ENCODE measurements at places on chromosomes 6 and 20.

DNA sequence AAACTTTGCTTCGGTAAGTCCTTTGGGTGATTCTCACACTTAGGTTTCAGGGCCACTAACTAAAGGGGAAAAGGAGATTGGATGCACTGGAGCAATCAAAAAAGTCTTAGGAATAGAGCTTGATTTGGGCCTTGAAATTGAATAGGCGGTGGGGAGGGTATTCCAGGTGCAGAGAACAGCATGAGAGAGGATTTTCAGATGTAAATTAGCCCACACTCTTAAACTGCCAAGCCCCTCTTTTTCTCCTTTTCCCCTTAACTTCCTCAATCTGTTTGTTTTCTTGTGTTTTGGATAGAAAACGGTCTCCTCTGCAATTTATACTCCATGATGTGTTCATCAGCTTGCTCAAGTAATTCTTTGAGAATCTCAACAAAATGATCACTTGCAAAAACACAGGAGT, 62.1 kb upstream of the RIPOR2 start:
- no peak for DNase-seq

DNA sequence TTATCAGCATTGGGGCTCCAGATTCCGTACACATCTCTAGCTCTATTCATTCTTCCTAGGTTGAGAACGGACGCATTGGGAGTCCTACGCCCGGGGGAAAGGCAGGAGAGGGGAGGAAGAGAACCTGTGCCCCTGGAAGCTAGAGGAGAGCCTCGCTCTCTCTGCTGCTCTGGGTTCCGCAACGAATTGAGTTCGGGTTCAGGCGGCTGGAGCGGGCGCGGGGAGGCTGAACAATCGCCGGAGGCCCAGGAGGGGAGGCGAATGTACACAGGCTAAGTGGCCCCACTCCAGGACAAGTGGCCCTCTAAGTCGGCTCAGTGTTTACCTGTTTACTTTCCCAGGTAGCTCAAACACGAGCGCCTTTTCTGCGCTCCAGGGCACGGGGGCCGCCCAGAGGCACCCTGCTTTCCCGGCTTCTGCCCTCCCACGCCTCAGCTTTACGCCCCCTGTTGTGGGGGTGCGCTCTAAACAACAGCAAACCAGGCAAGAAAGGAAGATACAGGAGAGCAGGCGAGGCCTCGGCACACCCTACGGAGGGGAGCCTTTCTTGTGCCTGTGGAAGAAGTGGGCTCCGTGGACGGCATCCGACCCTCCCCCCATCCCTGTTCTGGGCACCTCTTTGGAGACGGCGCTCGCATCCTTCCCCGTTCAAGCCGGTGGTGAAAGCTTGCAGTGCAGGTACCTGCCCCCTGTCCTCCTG, 4.6 kb upstream of the NKX2-2 start:
- no peak for DNase-seq

- no peak for DNase-seq
These were observed 32.0 kb upstream of the POU5F1 start for GRCh38 chr6:31202259-31203166.

DNA sequence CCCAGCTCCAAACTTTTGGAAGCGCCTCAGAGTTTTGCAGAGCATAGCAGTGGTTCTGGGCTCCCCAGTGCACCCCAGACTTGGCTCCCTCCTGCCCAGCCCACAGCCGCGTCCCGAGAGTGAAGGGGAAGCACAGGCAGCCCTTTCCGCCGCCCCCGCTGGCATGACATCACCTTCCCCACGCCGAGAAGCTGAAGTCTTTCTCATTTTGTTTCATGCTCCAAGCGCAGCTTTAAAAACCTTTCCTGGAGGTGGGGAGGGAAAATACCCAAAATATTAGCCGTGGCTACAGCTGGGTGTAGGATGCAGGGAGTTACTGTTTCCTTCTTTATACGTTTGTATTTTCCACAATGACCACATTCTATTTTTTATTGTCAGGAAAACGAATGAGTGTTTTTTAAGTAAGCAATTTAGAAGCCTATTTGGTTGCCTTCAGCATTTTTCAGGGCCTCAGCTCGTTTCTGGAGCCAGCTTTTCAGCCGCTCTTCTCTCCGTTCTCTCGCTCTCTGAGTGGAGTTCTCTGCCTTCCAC, 72.9 kb downstream of the SNX5 start:
- no peak for DNase-seq

DNA sequence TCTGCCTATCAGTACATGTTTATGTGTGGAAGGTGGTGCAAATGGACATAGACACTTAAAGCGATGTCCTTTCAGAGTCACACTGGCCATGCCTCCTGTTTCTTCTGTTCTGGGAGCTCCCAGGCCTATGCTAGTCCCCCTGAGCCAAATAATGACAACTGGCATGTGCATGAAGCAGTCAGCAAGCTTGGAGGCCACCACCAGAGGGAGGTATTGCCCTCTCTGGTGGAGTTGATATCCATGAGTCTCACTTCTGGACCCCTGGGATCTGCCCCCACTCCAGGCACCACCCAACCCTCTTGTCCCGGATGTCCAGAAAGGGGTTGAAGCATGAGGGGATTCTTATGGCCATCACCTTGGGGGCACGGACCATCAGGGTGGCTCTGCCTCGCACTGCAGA, 172.2 kb downstream of the AIG1 start:
- no peak for DNase-seq

DNA sequence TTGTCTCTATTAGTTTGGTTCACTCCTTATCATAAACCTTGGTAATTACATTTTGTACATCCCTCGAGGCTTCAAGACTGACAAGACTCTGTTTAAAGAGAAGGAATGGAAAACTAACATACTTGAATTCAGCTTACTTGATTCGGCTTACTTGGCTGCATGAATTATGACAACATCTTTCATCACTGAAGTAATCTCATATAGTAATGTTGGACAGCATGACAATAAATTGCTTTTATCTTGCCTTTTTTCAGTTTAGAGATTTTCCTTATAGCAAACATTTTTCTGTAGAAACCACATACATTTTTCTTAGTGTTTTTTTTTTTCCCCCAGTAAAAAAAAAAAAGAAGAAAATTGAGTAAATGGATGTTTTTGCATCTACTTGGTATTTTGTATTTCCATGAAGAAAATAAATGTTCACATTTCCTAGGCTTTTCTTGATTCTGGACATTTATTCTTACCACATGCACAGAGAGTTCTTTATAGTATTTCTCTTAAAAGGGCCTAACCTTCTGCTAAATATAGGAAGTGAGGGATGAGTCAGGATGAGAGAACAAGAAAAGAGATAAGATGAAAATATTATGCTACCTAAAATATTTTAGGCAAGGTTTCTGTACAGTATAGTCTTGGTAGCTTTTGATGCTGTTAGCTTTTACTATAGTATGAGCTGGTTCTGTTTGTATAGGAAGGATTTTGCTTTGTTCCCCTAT, 101.0 kb upstream of the HDGFL1 start:
- no peak for DNase-seq
